ENCODE measurements at places on chromosomes 1 and 21. TPM values are rescaled to one million over a fixed set of nuclear protein-coding genes. Genes with fewer than 3 reads are reported as not detected.

The VWA1 gene
- 1.6 TPM for total RNA-seq

The TAS1R1 gene
- total RNA-seq: 0.12 TPM

The ACKR1 gene
- not detected for total RNA-seq

The OR10J1 gene
- total RNA-seq: not detected

The SPRR3 gene
- total RNA-seq: not detected

The LHX4 gene
- under 0.01 TPM for total RNA-seq

The CADM3 gene
- not detected for total RNA-seq

The SH3GLB1 gene
- total RNA-seq: 39.0 TPM

The C21orf58 gene
- 2.6 TPM for total RNA-seq

The INSRR gene
- under 0.01 TPM for total RNA-seq

The TMPRSS3 gene
- not detected for total RNA-seq

The KIF21B gene
- under 0.01 TPM for total RNA-seq

The TFF2 gene
- not detected for total RNA-seq

The ZSWIM5 gene
- total RNA-seq: 0.68 TPM

The GOLT1A gene
- not detected for total RNA-seq

The ERI3 gene
- 56.3 TPM for total RNA-seq

The TEX38 gene
- not detected for total RNA-seq

The OTUD3 gene
- total RNA-seq: 3.4 TPM

The TP53BP2 gene
- total RNA-seq: 23.6 TPM

The SPRR5 gene
- total RNA-seq: not detected

The SLC16A4 gene
- total RNA-seq: 10.3 TPM

The COL8A2 gene
- total RNA-seq: 5.0 TPM

The ACTA1 gene
- not detected for total RNA-seq

The SELP gene
- 1.7 TPM for total RNA-seq

The TNFAIP8L2 gene
- not detected for total RNA-seq

The IVL gene
- total RNA-seq: not detected

The MYBPH gene
- total RNA-seq: 0.35 TPM

The COL24A1 gene
- total RNA-seq: 0.12 TPM

The CNIH3 gene
- 14.0 TPM for total RNA-seq

The PPCS gene
- 22.7 TPM for total RNA-seq

The XCL2 gene
- total RNA-seq: not detected

The WDTC1 gene
- total RNA-seq: 18.6 TPM
